ENCODE measurements at places on chromosomes 1 and 21. TPM values are rescaled to one million over a fixed set of nuclear protein-coding genes. Genes with fewer than 3 reads are reported as not detected.

The RAB3B gene
- total RNA-seq, result 0.04 TPM

The BTF3L4 gene
- 37.5 TPM for total RNA-seq

The LCE1A gene
- not detected for total RNA-seq

The OPTC gene
- total RNA-seq, result not detected

The C1orf216 gene
- total RNA-seq, result 1.4 TPM

The EXTL2 gene
- total RNA-seq, result 2.3 TPM

The NUP133 gene
- 23.3 TPM for total RNA-seq

The ZC3H12A gene
- total RNA-seq, result 43.6 TPM

The CCDC30 gene
- total RNA-seq, result 0.56 TPM

The DNAH14 gene
- 5.9 TPM for total RNA-seq

The FCRL1 gene
- 1.2 TPM for total RNA-seq

The PTCH2 gene
- total RNA-seq, result 0.40 TPM

The CR1 gene
- 0.96 TPM for total RNA-seq

The ZNF683 gene
- not detected for total RNA-seq

The TBX19 gene
- 0.60 TPM for total RNA-seq

The S100B gene
- 0.64 TPM for total RNA-seq

The IARS2 gene
- total RNA-seq, result 52.9 TPM

The POU3F1 gene
- total RNA-seq, result 6.0 TPM

The RHD gene
- total RNA-seq, result not detected

The GPR25 gene
- 0.32 TPM for total RNA-seq

The PLA2G2C gene
- 0.48 TPM for total RNA-seq

The PLD5 gene
- total RNA-seq, result not detected

The TTLL7 gene
- total RNA-seq, result 2.2 TPM

The MATN1 gene
- total RNA-seq, result not detected

The RGS13 gene
- total RNA-seq, result not detected

The ZNF669 gene
- 2.6 TPM for total RNA-seq

The GBP2 gene
- total RNA-seq, result 15.9 TPM

The OR2M3 gene
- not detected for total RNA-seq

The CFHR3 gene
- total RNA-seq, result 0.36 TPM

The LHX8 gene
- not detected for total RNA-seq

The KCNJ15 gene
- 15.5 TPM for total RNA-seq

The FAM110D gene
- 0.68 TPM for total RNA-seq

The GSTM3 gene
- total RNA-seq, result 19.4 TPM

The FCN3 gene
- 2.4 TPM for total RNA-seq

The KISS1 gene
- not detected for total RNA-seq

The IGSF3 gene
- total RNA-seq, result 55.4 TPM

The CD1E gene
- not detected for total RNA-seq

The TMEM79 gene
- 110 TPM for total RNA-seq

The GPR37L1 gene
- total RNA-seq, result 0.12 TPM

The TCEA3 gene
- 25.6 TPM for total RNA-seq

The BATF3 gene
- total RNA-seq, result 0.68 TPM

The CR2 gene
- 1.7 TPM for total RNA-seq

The ELF3 gene
- total RNA-seq, result 391 TPM

The MSH4 gene
- total RNA-seq, result 0.36 TPM

The CFAP74 gene
- total RNA-seq, result not detected

The IL19 gene
- total RNA-seq, result 5.5 TPM
